ENCODE measurements at places on chromosomes 2 and 18.

DNA sequence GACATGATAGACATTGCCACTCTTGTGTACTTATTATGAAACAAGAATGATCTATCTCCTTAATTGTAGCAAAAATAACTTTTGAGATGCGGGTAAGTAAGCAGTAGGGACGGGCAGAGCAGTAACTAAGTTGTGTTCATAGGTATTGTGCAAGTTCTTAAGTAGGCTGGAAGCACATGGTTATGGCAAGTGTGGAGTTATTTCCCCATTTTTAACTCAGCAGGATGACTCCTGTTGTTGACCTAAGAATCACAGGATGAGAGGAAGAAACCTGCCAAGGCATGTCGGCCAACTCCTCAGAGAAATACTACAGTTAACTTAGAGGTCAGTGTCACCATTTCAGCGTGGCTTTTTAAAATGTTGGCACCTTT is 51.1 kb upstream of the FN1 start:
- DNase-seq: no peak

DNA sequence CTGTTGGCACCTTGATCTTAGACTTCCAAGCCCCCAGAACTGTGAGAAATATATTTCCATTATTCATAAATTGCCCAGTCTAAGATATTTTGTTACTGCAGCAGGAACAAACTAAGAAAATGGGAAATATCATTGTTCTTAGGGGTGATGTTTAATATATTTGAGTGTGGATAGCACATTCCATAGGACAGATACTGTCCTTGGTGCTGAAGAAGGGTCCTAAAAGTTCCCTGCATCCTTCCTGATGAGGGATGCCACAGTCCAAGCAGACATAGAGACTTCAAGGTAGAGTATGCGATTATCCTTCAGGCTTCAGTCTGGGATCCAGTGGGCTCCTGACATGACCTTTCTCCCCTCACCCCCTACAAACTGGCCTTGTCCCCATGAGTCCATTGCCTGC is 689.0 kb downstream of the TDRD15 start:
- no peak for DNase-seq

DNA sequence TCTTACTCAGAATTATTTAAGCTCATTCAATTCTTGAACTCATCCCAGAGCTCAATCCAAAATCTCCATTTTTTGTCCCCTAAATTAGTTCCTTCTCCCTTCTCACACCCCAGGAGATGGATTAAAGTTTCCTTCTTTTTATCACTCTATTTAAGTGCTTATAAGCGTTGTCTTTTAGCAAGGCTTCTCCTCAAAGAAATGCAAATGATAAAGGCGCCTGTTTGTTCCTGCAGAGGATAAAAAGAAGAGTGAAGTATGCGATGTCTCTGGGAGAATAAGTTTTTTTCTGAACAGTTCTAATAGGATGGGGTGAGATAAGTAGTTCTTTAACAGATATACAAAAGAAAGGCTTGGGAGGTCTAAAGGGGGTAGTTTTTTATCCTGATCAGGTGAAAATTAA is 303.3 kb downstream of the CNTNAP5 start:
- DNase-seq: no peak

- DNase-seq: peak; percentile 40
Measured at GRCh38 chr18:24009651-24010333, 4.8 kb upstream of the TTC39C start.

GRCh38 chr18:36890598-36890997 is 61.7 kb downstream of the KIAA1328 start:
- DNase-seq: no peak

GRCh38 chr2:854460-854859 is 96.2 kb upstream of the SNTG2 start:
- DNase-seq: peak; percentile 17

- no peak for DNase-seq
Measured at GRCh38 chr2:210899131-210899530, 342.7 kb downstream of the CPS1 start.

All from T-helper 2 cell treated with Interferon-gamma antibody and Interleukin-4, amounts not matched to agents 5 μg/mL and 100 μg/mL, for 36 hours (primary cell).